ENCODE measurements at places on chromosomes 5 and 9. TPM values are rescaled to one million over a fixed set of nuclear protein-coding genes. Genes with fewer than 3 reads are reported as not detected.

Gene ODF2
- 11.4 TPM for polyA plus RNA-seq

Gene IL3
- polyA plus RNA-seq = not detected

Gene LOX
- not detected for polyA plus RNA-seq

Gene MLANA
- not detected for polyA plus RNA-seq

Gene PCYOX1L
- polyA plus RNA-seq = 9.8 TPM

Gene NDFIP1
- 44.0 TPM for polyA plus RNA-seq

Gene SLC6A3
- polyA plus RNA-seq = not detected

Gene BRINP1
- polyA plus RNA-seq = not detected

Gene GPBP1
- 23.2 TPM for polyA plus RNA-seq

- no peak for DNase-seq
Observed at GRCh38 chr9:118008246-118008645, 304.0 kb downstream of the TLR4 start.

DNA sequence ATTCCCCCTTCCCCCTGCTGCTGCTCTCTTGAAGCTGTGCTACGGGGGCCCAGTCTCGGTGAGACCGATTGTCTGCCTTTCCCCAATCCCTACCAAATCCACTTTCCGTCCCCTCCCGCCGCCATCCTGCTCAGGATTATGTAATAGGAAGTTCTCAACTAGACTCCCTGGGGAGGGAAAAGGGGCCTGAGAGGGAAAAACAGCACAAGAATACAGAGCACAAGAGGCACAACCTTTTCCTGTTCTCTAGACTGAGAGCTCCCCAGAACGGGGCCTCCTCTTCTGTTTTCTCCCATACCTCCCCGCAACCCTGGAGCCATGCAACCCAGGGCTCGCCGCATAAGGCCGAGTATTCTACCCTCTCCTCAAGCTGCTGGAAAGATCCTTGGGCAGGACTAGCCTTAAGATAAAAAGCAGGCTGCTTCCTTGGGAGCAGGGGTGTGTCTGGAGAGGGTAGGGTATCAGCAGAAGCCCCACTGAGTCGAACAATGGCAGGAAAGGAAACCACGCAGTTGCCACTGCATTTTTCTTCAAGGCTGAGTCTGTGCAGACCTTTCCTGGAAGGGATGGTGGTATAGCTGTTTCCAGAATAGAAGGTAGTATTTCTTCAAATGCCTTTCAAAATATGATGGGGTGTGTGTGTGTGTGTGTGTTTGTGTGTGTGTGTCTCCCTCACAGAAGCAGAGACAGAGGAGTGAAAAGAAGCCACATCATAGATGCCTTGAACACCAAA lies 12.9 kb downstream of the MYORG start:
- no peak for DNase-seq

GRCh38 chr5:129379406-129379805 lies 80.7 kb upstream of the ADAMTS19 start:
- no peak for DNase-seq

DNA sequence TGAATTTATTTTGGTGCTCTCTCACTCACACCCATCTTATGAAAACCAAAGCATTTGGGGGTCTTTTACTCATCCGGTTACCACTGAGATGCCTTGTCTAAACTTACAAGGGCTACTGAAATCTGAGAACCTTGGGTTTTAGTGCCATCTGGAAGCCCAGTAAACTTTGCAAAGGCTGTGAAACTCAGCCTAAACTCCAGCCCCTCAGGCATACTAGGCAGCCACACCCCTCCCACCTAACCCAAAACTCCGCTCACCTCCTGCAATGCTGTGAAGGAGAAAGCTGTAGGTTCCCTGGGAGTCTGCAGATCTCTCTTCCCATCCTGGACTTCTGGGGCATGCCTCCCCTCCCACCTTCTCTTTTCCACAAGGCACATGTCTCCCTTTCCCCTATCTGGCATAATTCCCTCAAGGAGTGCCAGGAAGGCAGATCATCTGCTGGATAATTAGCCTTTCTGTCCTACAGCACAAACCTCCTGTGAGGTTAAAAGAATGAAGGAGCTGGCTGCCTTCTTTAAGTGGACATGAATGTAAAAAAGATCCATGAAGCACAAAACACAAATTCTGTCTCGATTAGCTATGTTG lies 71.5 kb upstream of the ANXA1 start:
- DNase-seq = no peak

DNA sequence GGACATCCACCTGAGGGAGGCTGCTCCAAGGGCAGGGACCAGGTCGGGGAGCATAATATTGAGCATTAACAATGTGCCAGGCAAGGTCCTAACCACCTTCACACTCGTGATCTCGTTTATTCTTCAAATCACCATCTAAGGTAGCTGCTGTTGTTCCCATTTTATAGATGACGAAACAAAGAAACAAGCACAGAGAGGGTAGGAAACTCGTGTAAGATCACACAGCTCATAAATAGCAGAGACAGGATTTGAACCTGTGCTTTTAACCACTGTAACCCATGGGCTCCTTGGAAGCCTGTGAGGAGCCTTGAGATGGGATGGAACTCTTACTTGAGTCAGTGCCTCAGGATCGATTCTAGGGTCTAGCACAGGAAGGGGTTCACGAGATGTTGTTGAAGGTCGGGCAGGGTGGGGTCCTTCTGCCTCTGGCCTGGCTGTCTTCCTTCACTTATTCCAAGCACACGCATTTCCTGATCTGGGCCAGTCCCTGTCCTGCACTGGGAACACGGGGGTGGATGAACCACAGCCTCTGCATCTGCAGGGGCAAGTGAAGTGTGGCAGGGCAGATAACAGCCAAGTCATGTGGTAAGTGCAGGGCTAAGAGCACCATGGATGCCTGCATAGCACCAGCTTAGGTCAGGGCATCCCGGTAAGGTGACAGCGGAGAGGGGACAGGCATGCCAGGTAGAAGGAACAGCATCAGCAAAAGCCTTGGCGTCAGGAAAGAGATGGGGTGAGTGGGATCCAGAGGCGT lies 188.1 kb downstream of the MELK start:
- DNase-seq = no peak

DNA sequence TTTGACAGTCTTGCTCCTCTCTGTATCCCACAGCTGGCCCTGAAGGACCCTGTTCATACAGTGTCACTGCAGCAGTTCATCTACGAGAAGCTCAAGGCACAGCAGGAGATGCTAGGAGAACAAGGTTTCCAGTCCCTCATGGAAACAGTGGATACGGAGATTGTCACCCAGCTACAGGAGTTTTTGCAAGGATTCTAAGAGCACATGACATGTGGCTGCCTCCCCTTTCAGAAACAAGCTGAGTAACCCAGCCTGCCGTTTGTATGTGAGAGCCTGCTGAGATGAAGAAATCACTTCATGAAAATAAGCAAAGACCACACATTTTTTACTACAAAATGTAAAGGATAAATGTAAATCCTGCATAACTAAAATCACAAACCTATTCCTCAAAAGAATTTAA lies 48.5 kb downstream of the LRRC70 start:
- DNase-seq = no peak

DNA sequence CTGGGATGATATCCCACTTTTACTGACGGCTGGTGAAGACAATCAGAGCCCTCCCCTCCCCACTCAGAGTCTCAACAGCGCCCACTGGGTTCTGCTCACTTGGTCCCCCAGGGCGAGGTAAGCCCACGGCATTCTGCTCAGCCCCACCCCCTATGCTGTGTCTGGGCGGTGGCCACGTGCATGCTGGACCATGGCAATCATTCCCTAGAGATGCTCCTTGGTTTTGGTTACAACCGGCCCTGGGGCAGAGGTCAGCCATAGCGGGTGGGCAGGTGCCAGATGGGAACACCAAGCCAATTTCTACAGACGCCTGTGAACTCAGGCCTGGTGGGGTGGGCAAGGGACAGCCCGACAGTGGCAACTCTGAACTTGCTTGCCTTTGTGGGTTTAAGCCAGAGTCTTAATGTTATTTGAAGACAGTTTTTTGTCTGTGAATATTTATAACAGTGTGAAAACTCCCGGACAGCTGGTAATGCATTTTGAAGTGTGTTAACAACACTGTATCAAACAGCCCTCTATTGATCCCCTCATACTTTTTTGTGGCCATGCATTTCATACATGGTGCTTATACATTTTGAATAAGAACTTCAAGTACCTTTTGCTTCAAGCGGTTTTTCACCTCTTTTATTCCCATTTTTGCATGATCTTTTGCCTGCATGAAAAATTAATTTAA lies 94.2 kb downstream of the CRB2 start:
- DNase-seq = no peak

DNA sequence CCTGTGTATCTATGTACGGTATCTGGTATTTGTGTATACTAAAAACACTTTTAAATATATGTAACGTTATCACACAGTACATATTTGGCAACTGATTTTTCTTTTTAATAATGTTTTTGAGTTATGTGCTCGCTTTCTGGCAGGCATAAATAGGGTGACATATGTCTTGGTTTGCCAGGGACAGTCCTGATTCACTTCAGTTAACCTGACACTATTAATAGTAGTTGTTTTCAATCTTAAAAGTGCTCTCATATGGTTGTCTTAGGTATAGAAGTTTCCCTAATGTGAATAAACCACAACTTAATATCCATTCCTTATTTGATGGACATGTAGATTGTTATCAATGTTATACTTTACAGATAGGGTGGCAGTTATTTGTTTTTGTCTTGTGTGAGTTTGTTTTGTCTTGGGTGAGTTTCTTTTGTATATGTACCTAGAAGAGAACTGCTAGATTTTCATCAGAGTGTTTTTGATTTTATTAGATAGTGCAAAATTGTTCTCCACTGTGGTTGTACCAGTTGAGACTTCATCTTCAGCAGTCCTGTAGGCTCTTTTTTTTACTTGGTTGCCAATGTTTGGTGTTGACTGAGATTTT lies 7.9 kb downstream of the G3BP1 start:
- DNase-seq = no peak

- no peak for DNase-seq
Observed at GRCh38 chr5:2699686-2700085, 51.8 kb downstream of the IRX2 start.

DNA sequence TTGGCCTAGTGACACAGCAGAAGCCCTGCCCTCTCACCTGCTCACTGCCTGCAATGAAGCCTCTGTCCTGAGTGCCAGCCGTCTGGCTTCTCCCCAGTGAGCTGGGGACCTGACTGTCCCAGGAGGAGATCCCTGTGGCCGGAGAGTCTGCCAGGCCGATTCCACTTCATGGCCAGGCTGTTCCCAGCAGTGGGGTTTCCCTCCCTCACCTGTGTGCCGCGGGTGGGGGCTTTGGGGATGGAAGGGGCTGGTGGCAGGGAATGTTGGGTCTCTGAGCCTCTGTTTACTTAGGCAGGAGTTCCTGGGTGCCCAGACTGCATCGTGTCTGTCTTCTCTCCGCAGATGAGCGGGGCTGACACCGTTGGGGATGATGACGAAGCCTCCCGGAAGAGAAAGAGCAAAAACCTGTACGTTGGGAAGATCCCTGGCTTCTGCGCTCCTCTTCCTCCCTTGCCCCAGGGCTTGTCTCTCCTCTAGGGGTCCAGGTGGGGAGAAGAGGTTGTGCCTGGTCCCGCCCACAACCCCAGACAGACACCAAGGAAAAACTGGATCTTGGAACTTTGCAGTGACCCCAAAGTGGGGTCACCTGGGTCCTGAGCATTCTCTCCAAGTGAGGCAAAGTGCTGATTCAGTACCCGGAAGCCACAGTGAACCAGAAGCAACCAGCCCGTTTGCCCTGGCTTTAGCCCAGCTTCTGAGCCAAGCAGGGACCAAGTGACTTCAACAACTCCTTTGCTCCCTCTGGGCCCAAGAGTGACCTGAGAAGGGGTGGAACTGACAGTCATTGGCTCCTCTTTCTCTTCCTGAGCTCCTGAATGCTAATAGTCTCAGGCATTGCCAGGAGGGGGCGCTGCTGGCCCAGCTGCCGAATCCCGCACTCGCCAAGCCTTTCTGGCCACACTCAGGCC lies 127.7 kb downstream of the RGS3 start:
- no peak for DNase-seq

DNA sequence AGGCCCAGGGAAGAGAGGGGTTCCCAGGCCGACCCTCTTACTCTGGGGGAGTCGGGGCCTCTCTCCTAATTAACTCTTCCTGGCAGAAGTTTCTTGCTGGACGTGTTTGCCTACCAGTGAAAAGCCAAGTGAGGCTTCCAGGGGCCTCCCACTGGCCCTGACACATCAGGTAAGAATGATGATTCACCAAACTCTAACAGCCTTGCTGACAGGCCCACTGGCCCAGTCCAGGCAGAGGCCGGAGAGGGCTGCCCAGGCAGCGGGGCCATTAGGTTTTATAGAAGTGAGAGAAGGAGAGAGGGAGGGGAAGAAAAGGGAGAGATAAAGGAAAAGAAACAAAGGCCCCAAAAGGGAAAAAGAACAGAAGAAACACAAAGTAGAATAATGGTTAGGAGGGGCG lies 50.8 kb upstream of the FOXE1 start:
- no peak for DNase-seq

DNA sequence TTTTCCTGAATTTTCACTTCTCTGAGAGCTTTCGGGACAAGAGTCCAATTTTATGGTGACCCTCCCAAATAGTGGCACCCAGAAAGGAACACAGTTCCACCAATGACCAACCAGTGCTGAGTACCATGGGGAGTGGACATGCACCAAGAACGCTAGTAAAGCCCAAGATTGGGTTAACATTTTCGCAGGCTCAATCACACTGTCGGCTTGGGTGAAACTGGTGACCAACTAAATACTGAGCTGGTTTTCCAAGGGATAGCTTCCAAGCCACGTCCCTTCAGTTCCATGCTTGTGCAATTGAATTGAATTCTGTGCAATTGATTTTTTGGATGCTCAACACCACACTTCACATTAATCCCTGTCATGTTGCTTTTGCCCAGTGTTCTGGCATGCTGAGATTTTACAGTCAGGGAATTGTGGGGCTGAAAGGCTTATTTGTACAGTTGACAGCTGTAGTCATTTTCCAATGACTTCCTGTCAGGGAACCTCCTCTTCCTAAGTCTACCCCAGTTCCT lies 37.6 kb upstream of the TRMT10B start:
- DNase-seq = no peak

Data from CD14-positive monocyte (primary cell).